MCF 10A (cell line): ENCODE measurements at places on chromosomes 6 and 20. TPM values are rescaled to one million over a fixed set of nuclear protein-coding genes. Genes with fewer than 3 reads are reported as not detected.

FRK gene
- 0.82 and 0.98 TPM in 2 replicates for total RNA-seq

HLA-DMA gene
- total RNA-seq, result 2.4 and 2.9 TPM in 2 replicates

GRCh38 chr6:18425218-18425617, 38.1 kb downstream of the RNF144B start:
- no peak overlapping the region for H3K4me3 ChIP-seq
- peaks cover 38% of the 10 kb centered on the region for H3K36me3 ChIP-seq
- no peak overlapping the region for H3K27ac ChIP-seq
- H3K27me3 ChIP-seq, result no peaks in the 10 kb centered on the region
- H3K4me1 ChIP-seq, result peaks cover 16% of the 10 kb centered on the region

- DNase-seq, result no peak
- H3K27ac ChIP-seq, result no peak overlapping the region
- no peak overlapping the region for H3K4me3 ChIP-seq
Measured at GRCh38 chr20:33584976-33585375, 77.2 kb upstream of the C20orf144 start.

- peak overlapping the region; percentile 66 for H3K4me3 ChIP-seq
- peaks cover 13% of the 10 kb centered on the region for H3K4me1 ChIP-seq
- no peaks in the 10 kb centered on the region for H3K36me3 ChIP-seq
- DNase-seq, result peak; percentile 42
- H3K27ac ChIP-seq, result no peak overlapping the region
- H3K27me3 ChIP-seq, result peaks cover 48% of the 10 kb centered on the region
Measured at GRCh38 chr6:122322824-122323223, 76.6 kb upstream of the HSF2 start.

DNA sequence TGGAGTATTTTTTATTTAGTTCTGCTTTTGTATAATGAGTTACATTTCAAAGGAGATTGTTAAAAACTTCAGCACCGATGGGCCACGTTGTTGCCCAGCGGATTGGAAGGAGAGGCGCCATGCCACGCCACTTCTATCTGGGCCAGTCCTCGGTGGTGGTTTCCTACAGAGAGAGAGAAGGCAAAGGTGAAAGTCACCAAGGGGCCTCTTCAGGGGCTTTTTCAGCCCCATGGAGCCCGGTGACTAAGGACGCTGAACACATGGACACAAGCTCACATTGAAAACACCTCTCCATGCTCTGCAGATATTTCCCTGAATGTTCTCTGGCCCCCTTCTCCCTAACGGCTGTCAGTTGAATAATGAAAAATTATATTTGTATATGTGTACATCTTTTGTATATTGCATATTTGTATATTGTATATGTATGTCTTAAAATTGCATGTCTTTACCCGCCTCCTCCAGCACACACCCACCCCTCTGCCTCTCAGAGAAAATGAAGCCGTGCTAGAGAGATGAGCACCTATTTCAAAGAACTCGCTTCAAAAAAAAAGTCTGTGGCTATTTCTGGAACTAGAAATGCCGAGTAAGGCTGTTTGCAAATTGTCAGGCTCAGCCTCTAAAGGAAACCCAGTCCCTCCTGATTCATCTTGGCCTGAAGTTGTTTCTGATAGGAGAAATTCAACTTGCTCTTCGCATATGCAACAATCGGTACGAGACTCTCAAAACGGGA, 91.9 kb upstream of the CDH4 start:
- no peak overlapping the region for H3K4me3 ChIP-seq
- DNase-seq, result no peak
- peaks cover 60% of the 10 kb centered on the region for H3K27me3 ChIP-seq
- no peaks in the 10 kb centered on the region for H3K4me1 ChIP-seq

ENPP1 gene
- total RNA-seq, result 1.4 and 2.8 TPM in 2 replicates

GRCh38 chr6:7332090-7332745, 19.2 kb upstream of the SSR1 start:
- H3K36me3 ChIP-seq, result peaks cover 10% of the 10 kb centered on the region
- H3K27me3 ChIP-seq, result no peaks in the 10 kb centered on the region
- no peaks in the 10 kb centered on the region for H3K4me1 ChIP-seq
